Cortex of kidney (tissue), 1 donor: ENCODE measurements at places on chromosomes 3 and 15.

DNA sequence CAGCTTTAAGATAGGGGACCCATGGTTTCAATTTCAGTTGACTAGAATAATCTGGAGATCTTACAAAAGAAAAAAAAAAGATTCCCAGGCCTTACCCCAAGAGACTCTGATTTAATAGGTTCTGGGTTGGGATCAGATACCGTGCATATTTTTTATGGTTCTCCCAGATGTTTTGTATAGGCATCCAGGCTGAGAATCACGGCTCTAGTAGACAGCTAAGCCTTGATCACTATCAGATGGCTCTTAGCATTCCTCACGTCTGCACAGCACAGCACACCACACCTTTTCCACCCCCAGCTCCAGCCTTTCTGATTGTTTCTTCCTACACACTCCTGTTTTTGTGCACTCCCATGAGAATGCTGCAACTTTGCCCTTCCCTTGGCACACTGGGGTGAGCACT, 40.8 kb downstream of the TMEM45A start:
- no peak for DNase-seq

GRCh38 chr3:185381320-185382058, 18.6 kb downstream of the MAP3K13 start:
- no peak for DNase-seq

- no peak for DNase-seq
Measured at GRCh38 chr3:52253314-52254304, 8.1 kb downstream of the PPM1M start.

GRCh38 chr3:143848704-143849103, 436 bp upstream of the SLC9A9 start:
- DNase-seq = no peak

DNA sequence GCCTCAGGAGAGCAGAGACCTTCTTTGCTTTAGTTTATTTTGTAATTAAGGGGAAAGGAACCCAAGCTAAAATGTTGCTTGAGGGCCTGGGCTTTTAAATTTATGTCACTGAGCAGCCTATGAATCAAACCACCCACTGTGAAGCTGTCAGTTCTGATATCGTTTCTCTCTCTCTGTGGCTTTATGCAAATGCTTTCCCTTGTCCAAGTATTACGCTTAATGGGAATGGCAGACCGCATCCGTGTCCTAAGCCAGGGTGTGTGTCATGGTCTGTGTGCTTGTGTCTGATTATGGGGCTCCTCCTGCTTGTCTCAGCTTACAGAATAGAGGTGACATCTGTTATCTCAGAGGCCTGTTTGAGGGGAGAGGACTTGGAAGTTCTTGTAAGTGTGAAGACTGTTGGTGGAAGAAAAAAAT, 82.4 kb downstream of the EBLN2 start:
- DNase-seq = no peak
